ENCODE measurements at places on chromosomes 12 and 14.

DNA sequence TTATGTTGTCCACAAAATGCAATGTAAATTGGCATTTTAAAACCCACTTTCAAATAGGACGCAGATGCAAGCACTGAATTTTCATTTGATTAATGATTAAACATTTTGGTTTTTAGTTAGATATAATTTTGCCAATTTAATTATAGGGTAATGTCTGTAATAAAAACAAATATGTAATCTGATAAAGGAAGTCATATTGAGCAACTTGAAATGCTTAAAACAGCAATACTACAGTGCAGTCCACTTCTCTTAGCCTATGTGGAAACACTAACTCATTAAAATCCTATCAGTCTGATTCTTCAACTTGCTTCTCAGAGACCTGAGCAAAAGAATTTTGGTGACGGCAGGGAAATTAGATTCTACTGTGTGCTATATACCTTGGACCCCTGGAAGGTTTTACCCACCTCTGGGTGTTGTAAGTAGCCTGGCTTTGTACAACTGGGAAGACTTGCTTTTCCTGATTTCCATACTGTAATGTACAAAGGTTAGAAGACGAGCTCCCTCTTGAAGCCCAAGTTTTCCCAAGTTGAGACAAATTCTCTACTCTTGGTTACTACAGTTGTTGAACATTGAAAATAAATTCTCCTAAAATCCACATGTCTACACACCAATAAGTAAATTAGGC is 4.1 kb downstream of the TRHDE start:
- DNase-seq = no peak

DNA sequence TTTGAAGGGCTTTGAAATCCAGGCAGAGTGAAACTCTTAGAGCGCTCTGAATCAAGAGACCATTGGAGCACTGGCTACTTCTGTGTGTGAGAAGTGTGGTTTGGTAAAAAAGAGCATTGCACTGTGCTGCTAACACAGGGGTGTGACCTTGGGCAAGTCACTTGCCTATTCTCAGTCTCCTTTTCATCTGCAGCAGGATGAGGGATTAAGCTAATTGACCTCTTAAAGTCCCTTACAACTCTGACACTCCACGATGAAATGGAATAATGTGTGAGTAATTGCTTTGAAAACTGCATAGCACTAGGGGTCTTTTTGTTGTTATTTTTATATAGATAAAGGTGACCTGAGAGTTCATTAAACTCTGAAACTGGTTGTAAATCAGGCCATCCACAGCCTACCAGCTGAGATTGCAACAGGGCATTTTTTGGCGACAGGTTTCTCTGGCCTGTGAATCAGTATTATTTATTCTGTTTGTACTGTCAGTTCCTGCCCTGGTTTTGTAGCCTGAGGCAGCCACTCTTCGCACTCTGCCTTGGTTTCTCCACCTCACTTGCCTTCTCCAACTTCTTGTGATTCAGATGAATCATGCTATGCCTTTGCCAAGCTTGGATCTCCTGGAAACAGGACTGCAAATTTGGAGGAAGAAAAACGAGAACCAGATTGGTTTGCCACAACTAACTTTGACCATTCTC is 159.9 kb upstream of the PARP11 start:
- DNase-seq = no peak

DNA sequence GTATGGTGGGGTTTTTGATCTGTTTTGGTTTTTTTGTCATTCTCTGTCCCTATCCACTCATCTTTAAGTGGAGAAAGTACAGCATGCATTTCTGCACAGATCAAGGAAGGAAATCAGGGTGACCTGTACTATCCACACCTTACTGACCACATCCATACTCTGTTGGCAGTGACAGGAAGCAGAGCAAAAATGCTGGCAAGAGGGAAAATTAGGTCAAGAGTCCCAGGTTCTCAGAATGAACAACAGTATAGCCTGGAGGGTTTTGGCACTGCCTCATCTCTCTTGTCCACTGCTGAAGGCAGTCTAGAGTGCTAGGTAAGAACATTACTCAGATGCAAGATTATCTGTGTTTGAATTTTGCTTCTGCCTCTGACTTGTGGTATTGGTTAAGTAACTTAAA is 70.7 kb downstream of the TAOK3 start:
- no peak for DNase-seq

DNA sequence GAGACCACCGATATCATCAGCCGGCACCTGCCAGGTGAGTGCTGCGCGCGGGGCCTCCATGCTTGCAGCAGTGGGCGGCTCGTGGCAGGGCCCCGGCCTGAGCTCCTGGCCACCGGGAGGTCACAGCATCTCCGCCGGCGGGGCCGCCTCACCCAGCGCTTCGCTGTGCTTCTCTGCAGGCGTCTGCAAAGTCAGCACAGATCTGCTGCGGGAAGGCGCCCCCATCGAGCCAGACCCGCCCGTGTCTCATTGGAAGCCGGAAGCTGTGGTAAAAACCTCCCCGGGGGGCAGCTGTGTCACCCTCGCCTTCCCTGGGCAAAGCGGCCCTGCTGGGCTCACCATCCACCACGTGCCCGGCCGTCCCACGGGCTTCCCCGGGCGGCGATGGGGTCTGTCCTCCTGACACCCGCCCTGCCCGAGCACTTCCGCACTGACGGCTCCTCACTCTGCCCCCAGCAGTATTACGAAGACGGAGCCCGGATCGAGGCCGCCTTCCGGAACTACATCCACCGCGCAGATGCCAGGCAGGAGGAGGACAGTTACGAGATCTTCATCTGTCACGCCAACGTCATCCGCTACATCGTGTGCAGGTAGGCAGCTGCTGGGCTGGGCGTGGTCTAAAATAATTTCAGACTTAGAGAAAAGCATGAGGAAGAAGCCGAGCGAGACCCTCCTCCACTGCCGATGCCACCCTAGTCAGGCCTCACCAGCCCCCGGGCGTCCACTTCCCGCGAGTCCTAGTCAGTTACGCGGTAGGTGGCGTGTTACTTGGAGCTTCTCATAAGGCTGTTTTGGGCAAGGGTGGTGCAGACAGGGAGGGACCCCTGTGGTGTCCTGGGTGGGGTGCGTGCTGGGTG is 7.1 kb downstream of the PGAM5 start:
- DNase-seq = peak; percentile 19

GRCh38 chr12:112894128-112894527 is 12.6 kb upstream of the OAS1 start:
- no peak for DNase-seq

All from RPMI8226 (cell line).